ENCODE measurements at places on chromosomes 16 and 17. TPM values are rescaled to one million over a fixed set of nuclear protein-coding genes. Genes with fewer than 3 reads are reported as not detected.
A peak's percentile ranks its signal among the peaks of the same experiment; 100 is the strongest.

- no peak for DNase-seq
These were observed 8.6 kb upstream of the MC1R start for GRCh38 chr16:89909777-89910716.

The SHISA6 gene
- polyA plus RNA-seq: 2.3 TPM

The PRSS33 gene
- polyA plus RNA-seq: not detected

DNA sequence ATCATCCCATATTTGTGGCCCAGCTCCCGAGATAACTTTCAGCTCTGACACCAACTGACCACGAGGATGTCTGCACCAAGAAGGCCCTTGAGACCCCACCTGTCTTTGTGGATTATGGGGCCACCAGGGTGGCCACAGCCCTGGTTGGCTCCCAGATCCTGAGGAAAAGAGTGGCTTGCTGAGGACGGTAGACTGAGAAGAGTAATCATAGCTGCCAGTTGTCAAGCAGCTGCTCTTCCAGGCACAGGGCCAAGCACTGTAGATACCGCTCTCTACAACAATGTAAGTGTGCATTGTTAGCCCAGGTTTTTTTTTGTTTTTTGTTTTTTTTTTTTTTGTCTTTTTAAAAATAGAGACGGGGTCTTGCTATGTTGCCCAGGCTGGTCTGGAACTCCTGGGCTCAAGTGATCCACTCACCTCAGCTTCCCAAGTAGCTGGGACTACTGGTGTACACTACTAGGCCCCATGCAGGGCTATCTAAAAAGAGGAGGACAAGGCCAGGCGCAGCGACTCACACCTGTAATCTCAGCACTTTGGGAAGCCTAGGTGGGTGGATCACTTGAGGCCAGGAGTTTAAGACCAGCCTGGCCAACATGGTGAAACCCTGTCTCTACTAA is 9.6 kb downstream of the ZNF205 start:
- DNase-seq: no peak

GRCh38 chr16:87700406-87701077 is 65.2 kb downstream of the KLHDC4 start:
- no peak for DNase-seq

GRCh38 chr17:1947229-1947742 is 77.8 kb downstream of the RTN4RL1 start:
- DNase-seq: no peak

DNA sequence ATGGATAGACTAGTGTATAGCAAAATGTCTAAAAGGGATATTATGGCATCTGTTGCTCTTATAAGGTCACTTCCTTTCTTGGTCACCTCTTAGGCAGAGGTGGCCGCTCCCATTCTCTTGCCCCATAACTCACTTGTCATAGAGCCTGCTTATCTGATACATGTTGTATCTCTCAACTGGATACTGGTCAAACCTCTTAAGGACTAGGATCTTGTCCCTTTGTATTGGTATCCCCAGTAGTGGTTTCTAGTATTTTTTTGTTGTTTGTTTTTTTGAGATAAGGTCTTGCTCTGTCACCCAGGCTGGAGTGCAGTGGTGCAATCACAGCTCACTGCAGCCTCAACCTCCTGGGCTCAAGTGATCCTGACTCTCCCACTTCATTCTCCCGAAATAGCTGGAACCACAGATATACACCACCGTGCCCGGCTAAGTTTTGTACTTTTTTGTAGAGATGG is 27.0 kb downstream of the ZSWIM7 start:
- DNase-seq: no peak

- no peak for DNase-seq
These were observed 155.3 kb downstream of the C16orf78 start for GRCh38 chr16:49528866-49529288.

The SLC16A11 gene
- polyA plus RNA-seq: 0.53 TPM

DNA sequence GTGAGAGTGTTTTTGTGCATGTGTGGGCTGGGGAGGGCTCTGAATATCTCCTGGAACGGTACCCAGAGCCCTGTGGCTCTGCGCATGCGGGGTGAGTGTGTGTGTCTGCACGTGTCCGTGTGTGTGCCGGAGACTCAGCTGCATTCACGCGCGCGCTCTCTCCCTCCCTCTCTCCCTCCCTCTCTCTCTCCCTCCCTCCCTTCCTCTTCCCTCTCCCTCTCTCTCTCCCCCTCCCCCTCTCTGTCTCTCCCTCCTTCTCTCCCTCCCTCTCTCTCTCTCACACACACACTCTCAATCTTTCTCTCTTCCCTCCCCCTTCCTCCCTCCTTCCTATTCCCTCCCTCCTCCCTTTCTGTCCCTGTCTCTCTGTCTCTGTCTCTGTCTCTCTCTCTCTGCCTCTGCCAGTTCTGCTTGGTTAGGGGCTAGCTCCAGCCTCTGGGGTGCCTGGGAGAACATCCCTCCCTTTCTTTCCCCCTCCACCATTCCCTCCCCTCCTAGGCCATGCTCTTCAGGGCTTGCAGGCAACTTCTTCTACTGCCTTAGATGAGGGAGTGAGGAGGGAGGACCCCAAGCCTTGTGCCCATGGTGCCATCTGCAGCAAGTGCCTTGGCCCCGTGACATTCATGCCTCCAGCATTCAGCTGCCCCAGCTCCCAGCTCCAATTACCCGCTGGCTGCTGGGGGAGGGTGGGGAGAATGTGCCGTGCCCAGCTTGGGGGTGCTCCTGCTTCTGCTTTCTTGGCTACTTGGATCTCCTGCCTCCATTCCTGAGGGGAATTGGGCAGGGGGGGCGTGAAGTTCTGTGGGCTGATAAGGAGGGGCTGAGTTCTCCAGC is 6.4 kb downstream of the THRA start:
- no peak for DNase-seq

DNA sequence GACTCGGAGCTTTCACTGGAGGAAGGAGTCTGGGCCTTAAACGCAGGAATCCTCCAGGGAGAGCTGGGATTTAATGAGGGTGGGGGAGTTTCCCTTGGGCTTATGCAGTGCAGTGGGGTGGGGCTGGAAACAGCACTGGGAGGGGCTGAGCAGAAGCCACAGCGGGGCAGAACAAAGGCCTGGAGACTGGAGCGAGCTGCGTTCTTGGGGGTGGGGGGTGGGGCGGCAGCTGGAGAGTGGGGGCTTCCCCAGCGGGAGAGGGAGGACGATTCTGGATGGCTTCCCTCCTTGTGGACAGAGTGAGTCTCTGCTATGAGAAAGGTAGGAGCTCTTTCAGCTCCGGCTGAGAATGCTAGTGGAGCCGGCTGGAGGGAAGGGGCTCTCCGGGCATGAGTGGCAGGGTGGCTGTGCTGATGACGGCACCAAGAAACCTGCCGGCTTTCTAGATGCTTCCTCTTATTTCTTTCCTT is 406.0 kb downstream of the SEC14L1 start:
- DNase-seq: peak; percentile 52

Data from renal cortex interstitium (tissue), 15 donors.